ENCODE measurements at places on chromosomes 5 and 9.

GRCh38 chr9:95841377-95841776 lies 34.1 kb upstream of the ERCC6L2 start:
- no peak for DNase-seq

GRCh38 chr5:41876678-41877077 lies 6.5 kb upstream of the OXCT1 start:
- DNase-seq = no peak

DNA sequence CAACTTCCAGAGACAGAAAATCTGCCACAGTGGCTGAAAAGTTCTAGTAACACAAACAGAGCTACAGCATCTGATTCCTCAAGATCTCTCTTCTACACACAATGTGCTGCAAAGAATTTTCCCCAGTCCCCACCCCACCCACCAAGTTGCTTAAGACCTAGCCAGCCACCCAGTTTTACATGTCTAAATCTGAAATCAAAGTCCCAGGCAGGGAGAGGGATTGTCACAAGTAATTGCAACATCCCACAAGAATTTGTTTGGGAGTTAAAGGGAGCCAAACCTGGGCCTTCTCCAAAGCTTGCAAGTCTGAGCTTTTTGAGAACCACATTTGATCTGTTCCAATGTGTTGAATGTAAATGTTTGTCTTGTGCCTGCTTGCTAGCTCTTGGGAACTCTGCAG lies 15.5 kb downstream of the IGIP start:
- DNase-seq = peak; percentile 52

GRCh38 chr9:16241231-16241630 lies 629.2 kb downstream of the BNC2 start:
- DNase-seq = peak; percentile 41

- peak; percentile 50 for DNase-seq
Measured at GRCh38 chr5:34571677-34572041, 84.5 kb upstream of the RAI14 start.

GRCh38 chr9:95365766-95366165 lies 48.3 kb upstream of the FANCC start:
- DNase-seq = no peak

DNA sequence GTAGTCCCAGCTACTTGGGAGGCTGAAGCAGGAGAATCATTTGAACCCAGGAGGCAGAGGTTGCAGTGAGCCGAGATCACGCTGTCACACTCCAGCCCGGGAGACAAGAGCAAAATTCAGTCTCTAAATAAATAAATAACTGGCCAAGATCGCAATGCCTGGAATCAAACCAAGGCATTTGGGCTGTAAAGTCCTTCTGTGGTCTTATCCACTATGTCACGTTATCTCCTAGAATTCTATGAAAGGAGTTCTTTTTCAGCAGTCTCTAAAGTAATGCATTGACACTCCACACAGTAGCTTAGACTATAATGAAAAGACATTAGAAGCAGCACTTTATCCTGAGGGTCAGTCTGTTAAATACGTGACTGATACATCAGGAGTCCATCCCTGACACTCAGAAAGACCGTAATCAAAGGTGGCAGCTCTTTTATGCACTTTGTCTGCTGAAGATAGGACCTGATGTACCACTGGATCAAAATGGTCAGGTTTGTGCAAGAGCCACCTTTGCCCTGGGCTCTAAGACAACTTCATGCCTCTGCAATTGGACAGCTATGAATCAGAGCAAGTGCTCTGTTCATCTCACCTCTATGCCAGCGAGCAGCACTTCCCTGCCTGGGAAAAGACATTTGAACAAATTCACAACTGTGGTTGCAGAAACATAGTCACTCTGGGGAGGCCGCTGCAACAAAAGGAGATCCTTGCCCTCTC lies 31.7 kb upstream of the GNA14 start:
- DNase-seq = no peak

- no peak for DNase-seq
Measured at GRCh38 chr5:77696120-77696519, 57.6 kb upstream of the OTP start.

GRCh38 chr5:112616812-112617547 lies 120.7 kb upstream of the APC start:
- no peak for DNase-seq

DNA sequence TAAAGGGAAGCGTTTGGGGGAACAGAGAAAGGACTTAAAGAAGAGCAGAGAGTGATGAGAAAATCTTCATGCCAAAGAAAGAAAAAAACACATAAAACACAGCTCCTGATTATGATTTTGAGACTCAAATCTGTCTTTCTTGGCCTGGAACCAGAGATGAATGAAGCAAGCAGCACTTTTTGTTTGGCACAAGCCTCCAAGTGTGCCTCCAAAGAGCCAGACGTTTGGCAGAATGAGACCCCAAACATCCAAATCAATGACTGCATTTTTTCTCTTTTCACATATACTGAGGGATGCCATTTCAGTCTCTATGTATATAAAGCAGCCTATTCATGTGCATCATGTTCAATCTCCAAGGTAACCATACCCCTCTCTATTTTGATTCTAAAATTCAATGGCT lies 424.2 kb downstream of the TUSC1 start:
- no peak for DNase-seq

GRCh38 chr9:130746434-130747212 lies 53.0 kb downstream of the EXOSC2 start:
- no peak for DNase-seq

DNA sequence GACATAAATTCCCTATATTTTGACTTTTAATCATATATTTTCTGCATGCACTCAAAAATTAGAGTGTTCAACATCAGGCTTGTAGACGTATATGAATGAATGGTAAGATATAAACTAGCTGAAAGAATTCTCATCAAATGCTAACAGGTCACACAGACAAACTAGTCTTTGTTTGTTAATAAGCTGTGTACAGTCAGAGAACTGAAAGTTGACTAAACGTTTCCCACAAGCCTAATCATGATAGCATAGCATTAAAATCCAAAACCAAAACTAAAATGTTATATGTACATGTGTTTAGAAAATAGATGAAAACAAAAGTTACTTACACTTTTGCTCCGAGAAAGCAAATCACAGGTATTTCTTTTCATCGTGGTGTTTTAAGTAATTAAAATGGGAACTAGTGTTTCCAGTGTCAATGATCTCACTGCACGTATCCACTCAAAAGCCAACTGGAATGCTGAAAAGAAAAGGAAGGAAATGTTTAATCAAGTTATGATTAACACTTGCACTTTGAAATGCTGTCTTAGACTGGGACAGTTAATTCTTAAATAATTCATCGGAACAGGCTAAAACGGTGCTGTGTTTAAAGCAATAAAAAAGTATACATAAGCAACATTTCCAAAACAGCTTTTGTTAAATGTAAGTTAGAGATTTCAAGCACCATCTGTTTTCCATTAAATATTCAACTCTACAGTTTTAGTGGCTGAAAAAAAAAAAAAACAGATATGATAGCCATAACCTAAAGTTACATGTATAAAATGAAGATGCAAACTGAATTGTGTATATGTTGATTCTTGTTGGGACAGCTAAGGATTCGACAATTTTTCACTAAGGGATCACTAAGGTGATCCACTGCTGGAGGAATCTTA lies 291.9 kb upstream of the PDE4D start:
- DNase-seq = no peak

Data from AG08395 (cell line).